ENCODE measurements at places on chromosomes 1 and 21. TPM values are rescaled to one million over a fixed set of nuclear protein-coding genes. Genes with fewer than 3 reads are reported as not detected.
A peak's percentile ranks its signal among the peaks of the same experiment; 100 is the strongest.

DNA sequence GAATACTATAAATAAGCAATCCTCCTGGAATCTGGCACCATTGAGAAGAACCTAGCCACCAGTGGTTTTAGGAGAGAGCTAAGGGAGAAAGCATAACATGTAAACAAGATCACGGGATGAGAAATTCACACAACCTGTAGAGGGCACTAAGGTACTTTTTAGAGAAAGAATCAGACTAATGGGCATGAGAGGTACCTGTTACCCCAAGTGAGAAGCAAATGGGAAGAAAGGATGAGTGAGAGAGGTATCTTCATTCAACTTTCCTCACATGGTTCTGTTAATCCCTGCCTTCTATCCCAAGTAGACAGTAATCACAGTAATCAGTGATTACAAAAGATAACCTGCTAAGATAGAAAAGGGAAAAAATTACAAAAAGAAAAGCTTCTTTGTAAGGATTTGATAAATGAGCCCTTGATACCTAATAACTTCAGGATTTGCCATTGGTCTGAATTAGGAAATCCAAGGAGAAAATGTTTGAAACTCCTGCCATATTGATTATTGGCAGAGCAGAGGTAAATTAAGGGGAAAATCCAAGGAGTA, 251.1 kb upstream of the ADGRL2 start:
- H3K4me1 ChIP-seq = no peaks in the 10 kb centered on the region
- DNase-seq = no peak
- no peak overlapping the region for H3K4me3 ChIP-seq
- H3K36me3 ChIP-seq = no peaks in the 10 kb centered on the region

DNA sequence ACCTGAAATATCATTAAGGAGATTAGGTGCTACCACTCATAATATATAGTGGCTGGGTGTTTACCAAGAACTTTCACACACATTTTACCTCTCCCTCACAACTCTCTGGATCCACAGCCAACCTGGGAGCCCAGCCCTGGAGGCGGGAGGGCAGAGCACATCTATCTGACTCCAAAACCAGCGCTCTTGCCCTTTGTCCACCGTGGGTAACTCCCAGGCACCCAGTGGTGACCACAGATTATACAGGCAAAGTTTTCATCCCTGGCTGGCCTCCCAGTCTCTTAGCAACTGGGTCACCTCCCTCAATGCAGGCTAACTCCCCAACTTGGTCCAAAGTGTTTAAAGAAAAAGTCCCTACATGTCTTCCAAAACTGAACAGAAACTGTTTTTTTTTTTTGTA, 2.4 kb downstream of the PAQR7 start:
- H3K4me1 ChIP-seq = peaks cover 51% of the 10 kb centered on the region
- H3K36me3 ChIP-seq = no peaks in the 10 kb centered on the region
- no peak overlapping the region for H3K4me3 ChIP-seq
- no peaks in the 10 kb centered on the region for H3K27me3 ChIP-seq
- H3K27ac ChIP-seq = no peak overlapping the region

GRCh38 chr1:217506878-217507277, 124.0 kb downstream of the GPATCH2 start:
- no peak overlapping the region for H3K4me3 ChIP-seq
- no peak overlapping the region for H3K27ac ChIP-seq
- DNase-seq = no peak
- H3K27me3 ChIP-seq = no peaks in the 10 kb centered on the region
- no peaks in the 10 kb centered on the region for H3K4me1 ChIP-seq
- no peaks in the 10 kb centered on the region for H3K36me3 ChIP-seq

- no peak overlapping the region for H3K27ac ChIP-seq
- H3K36me3 ChIP-seq = no peaks in the 10 kb centered on the region
- DNase-seq = no peak
- no peaks in the 10 kb centered on the region for H3K4me1 ChIP-seq
- H3K27me3 ChIP-seq = no peaks in the 10 kb centered on the region
- H3K4me3 ChIP-seq = no peak overlapping the region
Observed at GRCh38 chr1:50610563-50610962, 187.3 kb upstream of the DMRTA2 start.

DNA sequence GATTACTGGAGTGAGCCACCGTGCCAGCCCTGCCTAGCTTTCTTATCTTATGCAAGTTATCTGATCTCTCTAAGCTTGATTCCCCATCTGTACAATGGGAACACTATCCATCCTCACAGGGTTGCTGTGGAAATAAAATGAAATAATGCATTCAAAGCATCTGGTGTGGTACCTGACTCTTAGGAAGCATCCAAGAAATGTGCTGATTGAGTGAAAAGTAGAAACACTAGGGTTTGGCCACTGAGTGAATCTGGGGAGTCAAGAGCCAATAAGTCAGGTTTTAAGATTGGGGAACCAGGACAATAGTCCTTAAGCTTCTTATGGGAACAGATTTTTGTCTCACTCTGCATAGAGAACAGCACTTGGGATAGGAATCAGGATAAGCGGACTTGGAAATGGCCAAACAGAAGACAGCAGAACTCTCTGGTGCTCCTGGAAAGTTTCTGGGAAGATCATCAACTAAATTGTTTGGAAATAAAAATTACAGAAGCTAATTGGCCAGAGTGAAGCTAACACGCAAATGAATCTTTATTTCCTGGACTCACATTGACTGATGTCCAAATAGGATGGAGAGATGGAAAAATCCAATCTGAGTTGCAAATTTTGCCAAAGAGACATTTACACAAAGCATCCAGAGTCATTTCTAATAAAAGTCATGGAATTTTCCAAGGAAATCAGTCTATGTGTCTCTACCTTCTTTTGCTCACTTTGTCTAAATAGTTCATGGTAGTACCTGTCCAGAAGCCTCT, 3.3 kb downstream of the PAFAH2 start:
- DNase-seq = no peak
- H3K4me3 ChIP-seq = no peak overlapping the region
- H3K27ac ChIP-seq = no peak overlapping the region
- H3K4me1 ChIP-seq = peaks cover 14% of the 10 kb centered on the region
- H3K36me3 ChIP-seq = no peaks in the 10 kb centered on the region

GRCh38 chr1:32241001-32241763, 5.8 kb upstream of the FAM167B start:
- H3K4me1 ChIP-seq = peaks cover 14% of the 10 kb centered on the region
- H3K27me3 ChIP-seq = no peaks in the 10 kb centered on the region
- H3K36me3 ChIP-seq = no peaks in the 10 kb centered on the region

DNA sequence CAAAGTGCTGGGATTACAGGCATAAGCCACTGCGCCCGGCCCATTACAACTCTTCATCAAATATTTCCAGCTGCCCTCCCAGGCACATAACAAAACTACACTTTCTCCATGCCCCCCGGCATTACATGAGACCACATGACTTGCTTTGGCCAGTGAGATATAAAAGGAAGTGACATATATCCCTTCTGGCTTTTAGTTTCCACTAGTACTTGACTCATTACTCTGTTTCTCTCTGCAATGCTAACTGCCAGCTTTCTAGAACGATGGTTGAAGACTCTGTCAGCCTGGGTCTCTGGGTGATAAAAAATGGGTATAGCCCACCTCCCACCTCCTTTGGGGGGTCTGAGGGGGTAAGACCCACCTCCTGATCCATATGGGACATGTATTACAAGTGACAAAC, 24.2 kb downstream of the ABL2 start:
- no peaks in the 10 kb centered on the region for H3K4me1 ChIP-seq
- H3K27ac ChIP-seq = no peak overlapping the region
- no peaks in the 10 kb centered on the region for H3K36me3 ChIP-seq
- H3K27me3 ChIP-seq = no peaks in the 10 kb centered on the region

GRCh38 chr1:200282497-200283122, 127.2 kb downstream of the ZNF281 start:
- H3K4me1 ChIP-seq = no peaks in the 10 kb centered on the region
- no peak for DNase-seq
- no peaks in the 10 kb centered on the region for H3K36me3 ChIP-seq
- H3K27ac ChIP-seq = no peak overlapping the region
- H3K27me3 ChIP-seq = no peaks in the 10 kb centered on the region
- H3K4me3 ChIP-seq = no peak overlapping the region

DNA sequence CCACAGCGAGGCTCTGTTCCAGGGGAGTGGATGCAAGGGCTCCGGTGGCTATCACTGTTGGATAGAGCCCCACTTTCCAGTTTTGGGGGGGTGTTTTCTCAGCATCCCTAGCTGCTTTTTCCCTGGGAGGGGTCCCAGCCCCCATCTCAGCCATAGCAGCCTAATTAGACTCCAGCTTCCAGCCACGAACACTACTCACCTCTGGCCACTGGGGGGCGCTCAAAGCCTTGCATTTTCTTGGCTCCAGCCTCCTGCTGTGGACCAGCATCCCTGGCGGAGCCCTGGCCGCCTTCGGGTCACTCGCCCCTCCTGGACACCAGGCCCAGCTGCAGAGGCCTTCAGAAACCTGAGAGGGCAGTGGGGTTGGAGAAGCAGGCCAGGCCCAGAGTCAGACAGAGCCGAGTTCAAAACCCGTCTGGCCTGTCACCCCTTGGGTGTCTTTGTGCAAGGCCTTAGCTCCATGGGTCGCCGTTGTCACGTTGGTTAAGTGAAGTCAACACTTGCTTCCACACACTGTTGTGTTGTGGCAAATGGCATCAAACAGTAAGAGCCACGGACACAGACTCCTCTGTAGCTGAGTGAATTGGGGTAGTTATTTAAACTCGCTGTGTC, 93.5 kb upstream of the ACTL8 start:
- H3K27ac ChIP-seq = no peak overlapping the region
- no peaks in the 10 kb centered on the region for H3K4me1 ChIP-seq
- peaks cover 11% of the 10 kb centered on the region for H3K36me3 ChIP-seq
- no peaks in the 10 kb centered on the region for H3K27me3 ChIP-seq
- peak; percentile 47 for DNase-seq

- H3K27ac ChIP-seq = no peak overlapping the region
- DNase-seq = no peak
- peaks cover 8% of the 10 kb centered on the region for H3K4me1 ChIP-seq
- H3K4me3 ChIP-seq = no peak overlapping the region
- H3K27me3 ChIP-seq = no peaks in the 10 kb centered on the region
Observed at GRCh38 chr1:81679942-81680341, 120.8 kb upstream of the ADGRL2 start.

DNA sequence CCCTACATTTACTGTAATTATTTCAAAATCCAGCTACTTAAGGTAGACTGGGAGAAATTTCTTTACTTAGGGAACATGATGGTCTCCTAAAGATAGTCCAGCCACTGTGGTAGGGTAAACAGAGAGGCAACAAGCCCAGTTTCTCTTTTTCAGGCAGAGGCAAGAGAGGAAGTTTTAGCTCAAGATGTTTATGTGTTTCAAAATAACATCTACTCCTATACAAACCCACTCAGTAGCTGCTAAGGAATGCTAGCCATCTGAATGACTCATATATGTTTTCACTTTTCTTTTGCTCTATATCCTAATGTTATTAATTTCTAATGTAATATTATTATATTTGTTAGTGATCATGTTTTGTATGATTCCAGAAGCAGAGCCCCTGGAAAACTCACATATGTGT, 856.6 kb downstream of the PLA2G4A start:
- DNase-seq = no peak
- H3K27ac ChIP-seq = no peak overlapping the region
- no peaks in the 10 kb centered on the region for H3K36me3 ChIP-seq
- no peak overlapping the region for H3K4me3 ChIP-seq
- no peaks in the 10 kb centered on the region for H3K27me3 ChIP-seq

DNA sequence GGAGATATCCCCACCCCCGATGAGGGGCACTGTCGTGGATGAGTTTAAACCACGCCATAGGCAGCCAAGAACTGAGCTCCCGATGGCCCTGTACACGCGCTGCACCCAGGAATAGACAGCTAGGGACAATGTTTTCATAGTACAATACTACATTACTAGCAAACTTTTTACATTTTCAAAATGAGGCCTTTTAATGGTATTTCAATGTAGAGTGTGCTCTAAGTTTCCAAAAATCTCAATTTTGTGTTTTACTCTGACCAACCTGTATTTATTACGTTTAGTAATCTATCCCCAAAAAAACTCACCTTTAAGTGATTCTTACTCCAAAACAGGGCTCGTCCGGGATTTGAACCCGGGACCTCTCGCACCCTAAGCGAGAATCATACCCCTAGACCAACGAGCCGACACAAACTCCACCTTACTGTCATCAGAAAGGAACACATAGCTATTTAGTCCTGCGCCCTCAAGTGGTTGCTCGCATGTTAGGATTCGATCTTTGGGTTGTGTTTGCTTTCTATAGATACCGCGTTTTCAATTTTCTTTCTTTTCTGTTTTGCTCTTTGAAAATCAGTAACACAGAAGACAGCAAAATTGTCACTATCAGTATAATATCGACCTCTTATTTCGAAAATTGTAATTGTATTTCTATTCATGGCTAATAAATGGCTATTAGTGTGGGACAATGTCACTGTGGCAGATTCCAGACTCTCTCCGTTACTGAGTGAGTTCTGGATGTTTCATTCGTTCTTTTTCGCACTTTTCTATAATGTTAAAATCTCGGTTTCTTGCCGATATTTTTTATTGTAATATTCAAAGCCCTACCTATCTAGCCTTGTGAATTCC, 6.4 kb upstream of the MPZL1 start:
- H3K36me3 ChIP-seq = no peaks in the 10 kb centered on the region
- peak overlapping the region; percentile 35 for H3K4me3 ChIP-seq
- H3K27ac ChIP-seq = peak overlapping the region; percentile 83
- peak; percentile 90 for DNase-seq
- H3K4me1 ChIP-seq = peaks cover 13% of the 10 kb centered on the region
- H3K27me3 ChIP-seq = no peaks in the 10 kb centered on the region

DNA sequence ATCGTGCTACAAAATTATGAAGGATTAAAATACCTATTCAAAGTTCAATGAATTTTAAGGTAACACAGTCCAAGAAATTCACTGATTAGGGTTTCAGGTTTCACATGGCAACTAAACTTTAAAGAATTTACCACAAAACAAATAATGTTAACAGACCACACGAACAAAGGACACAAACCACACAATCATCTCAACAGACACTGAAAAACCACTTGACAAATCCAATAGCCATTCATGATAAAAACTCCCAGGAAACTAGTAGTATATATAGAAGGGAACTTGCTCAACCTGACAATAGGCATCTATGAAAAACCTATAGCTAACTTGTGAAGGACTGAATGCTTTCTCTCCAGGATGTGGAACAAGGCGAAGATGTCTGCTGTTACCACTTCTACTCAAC, 21.1 kb upstream of the SH2D5 start:
- H3K4me1 ChIP-seq = no peaks in the 10 kb centered on the region
- DNase-seq = no peak
- no peaks in the 10 kb centered on the region for H3K27me3 ChIP-seq
- H3K27ac ChIP-seq = no peak overlapping the region
- no peak overlapping the region for H3K4me3 ChIP-seq
- peaks cover 54% of the 10 kb centered on the region for H3K36me3 ChIP-seq

Gene HTR6
- total RNA-seq = not detected

Gene SPATA46
- not detected for total RNA-seq

Gene GBP5
- total RNA-seq = 7.3 TPM

Gene EPHA2
- 68.8 TPM for total RNA-seq

Gene ALX3
- not detected for total RNA-seq

Gene DCDC2B
- total RNA-seq = not detected
